ENCODE measurements at places on chromosomes 5 and 9.
A peak's percentile ranks its signal among the peaks of the same experiment; 100 is the strongest.

GRCh38 chr9:37839496-37840461 lies 39.2 kb downstream of the DCAF10 start:
- no peak for DNase-seq

- DNase-seq = no peak
Observed at GRCh38 chr9:126699401-126699881, 85.7 kb downstream of the LMX1B start.

DNA sequence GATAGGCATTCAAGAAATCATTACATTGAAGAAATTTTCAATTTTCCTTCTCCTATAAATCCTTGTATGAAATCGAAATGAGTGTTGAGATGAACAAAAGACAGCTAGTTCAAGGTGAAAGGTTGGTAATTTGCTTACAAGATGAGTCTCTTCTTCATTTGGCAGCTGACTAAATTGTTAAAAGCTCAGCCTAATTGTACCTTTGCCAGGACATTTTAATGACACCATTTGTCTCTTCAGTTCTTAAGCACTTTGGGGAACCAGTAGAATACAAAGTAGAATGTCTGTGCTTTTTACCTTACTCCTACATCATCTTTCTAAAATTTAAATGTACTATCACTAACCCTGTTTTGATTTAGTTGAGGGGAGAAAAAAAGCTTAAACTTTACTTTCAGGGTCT lies 59.4 kb downstream of the GRAMD2B start:
- DNase-seq = no peak

- peak; percentile 18 for DNase-seq
Observed at GRCh38 chr5:56211298-56211865, 21.7 kb downstream of the ANKRD55 start.

GRCh38 chr5:142961440-142962173 lies 191.4 kb downstream of the ARHGAP26 start:
- no peak for DNase-seq

DNA sequence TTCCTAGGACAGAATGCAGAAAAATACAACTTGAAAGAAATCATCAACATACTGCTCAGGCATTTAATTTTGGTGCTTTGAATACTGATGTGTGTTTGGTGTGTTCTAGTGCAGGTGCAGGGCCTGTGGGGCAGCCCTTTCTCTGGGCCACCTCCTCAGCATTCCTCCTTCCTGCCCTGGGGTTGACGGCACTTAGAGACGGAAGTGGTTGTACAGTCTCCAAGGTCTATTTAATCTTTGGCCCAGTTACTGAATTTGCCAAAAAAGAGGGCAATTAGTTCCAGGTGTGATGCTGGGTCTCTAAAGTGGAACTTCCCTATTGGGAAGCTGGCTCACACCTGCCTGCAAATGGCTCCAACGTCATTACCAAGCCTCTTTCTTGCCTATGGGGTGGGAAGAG lies 269.0 kb downstream of the SH3GL2 start:
- DNase-seq = no peak

DNA sequence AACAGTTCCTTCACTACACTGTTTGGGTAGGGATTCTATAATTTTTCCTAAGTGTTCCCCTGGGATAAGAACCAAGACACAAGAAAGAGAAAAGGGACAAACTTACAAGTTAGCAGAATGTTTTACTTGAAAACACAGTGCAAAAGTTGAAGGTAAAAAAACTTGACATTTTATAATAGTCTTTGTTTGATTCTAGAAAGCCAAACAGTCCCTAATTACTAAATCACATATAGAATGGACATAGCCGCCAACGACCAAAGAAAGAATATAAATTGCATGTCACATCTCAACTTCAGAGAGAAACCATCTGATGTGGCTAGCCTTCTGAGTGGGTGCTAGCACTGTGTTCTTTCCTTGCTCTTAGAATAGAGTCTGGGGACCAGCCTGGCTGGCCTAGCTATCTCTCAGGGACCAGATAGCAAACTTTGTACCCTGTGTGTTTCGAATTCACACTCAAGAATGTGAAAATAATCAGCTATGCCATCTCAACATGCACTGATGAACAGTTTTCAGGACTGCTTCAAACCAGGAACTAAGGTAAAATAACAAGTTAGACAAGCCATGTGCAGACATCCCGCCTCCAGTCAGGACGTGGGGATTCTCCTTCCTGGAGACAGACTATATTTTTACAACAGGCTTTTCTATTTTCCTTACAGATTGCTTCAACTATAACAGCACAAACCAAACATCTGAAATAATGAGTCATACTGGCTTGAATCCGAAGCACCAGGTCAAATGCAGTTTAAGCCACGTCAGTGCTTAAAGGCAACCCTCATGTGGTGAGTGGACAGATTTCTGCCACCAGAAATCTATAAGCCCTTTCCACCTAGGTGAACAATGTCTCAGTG lies 53.7 kb downstream of the LHFPL2 start:
- peak; percentile 98 for DNase-seq

DNA sequence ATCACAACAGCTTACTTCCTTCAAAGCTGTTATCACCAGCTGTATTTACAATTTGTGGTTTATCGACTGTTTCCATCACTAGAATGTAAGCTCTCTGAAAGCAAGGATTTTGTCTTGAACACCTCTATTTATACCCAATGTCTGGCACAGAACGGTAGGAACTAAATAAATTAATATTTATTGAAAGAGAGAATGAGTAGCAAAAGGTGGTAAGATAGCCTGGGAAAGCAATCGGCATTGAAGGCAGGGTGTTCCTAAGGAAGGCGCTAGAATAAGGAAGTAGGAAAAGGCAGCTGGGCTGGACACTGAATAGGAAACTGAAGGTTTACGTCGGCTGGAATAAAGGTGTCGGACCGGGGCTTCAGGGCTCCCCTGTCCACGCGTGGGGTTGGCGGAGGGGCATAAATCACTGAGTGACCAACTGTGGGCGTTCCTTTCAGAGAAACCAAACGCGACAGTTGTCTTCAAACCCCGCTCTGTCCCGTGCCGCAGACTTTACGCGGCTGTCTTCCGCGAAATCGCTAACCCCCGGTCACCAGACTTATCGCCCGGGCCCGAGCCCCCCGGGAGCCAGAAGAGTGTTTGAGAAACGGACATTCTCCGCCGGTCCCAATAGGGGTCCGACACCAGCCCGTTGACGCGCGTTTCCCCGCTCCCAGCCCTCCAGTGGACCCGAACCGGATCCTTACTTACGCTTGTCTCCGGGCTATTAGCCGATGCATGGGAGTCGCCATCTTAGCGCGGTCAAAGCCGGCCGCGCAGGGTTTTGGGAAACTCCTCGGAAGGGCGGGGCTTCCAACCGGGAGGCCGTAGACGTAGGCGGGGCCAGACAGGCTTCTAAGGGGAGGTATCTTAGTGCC lies at the start of gene ZCCHC10:
Gene ZCCHC10 (minus strand): TSS at position 746 of the 860 bp plus-strand sequence. CDS start 12 bp downstream, at position 734.
- DNase-seq = peak; percentile 99

- no peak for DNase-seq
Observed at GRCh38 chr9:14945351-14945750, 35.1 kb upstream of the FREM1 start.

- DNase-seq = no peak
Observed at GRCh38 chr5:132411304-132412013, 41.9 kb downstream of the SLC22A5 start.

DNA sequence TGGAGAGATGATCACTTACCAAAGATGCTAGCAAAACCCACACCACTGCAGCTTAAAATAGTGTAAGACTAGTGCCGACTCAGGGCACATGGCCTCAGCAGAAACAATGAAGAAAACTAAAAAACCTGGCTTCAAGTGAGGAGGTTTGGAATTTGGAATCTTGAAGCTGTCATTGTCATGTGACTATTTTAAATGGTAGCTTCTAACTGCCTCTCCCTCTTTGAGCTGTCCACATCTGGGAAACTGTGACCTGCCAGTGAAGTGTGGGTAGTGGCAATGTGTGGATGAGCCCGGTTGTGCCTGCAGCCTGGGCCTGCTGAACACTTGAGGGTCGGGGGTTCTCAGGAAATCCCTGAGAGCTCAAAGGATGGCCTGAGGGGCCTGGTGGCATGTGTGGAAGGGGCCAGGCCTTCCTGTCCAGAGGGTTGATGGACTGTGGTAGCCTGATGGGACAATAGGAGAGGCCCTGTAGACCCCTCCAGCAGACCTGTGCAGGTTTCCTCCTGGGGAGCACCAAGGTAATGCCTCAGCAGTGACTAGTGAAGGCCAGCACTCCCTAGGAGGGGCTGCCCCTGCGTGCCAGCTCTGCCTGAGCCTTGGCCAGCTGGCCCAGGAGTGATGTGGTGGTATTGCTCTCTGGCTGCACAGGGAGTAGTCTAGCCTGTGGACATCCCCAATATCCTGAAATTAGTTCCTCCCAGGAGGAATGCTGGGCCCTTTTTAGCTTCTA lies 13.6 kb downstream of the USP20 start:
- DNase-seq = no peak

GRCh38 chr5:37015795-37016666 lies 139.5 kb downstream of the NIPBL start:
- DNase-seq = no peak

All from muscle of leg (tissue), 16 donors.